NCI-H526 (cell line): ENCODE measurements at places on chromosomes 3 and 15.

GRCh38 chr3:114660124-114660523 lies 366.3 kb downstream of the TIGIT start:
- DNase-seq = no peak

DNA sequence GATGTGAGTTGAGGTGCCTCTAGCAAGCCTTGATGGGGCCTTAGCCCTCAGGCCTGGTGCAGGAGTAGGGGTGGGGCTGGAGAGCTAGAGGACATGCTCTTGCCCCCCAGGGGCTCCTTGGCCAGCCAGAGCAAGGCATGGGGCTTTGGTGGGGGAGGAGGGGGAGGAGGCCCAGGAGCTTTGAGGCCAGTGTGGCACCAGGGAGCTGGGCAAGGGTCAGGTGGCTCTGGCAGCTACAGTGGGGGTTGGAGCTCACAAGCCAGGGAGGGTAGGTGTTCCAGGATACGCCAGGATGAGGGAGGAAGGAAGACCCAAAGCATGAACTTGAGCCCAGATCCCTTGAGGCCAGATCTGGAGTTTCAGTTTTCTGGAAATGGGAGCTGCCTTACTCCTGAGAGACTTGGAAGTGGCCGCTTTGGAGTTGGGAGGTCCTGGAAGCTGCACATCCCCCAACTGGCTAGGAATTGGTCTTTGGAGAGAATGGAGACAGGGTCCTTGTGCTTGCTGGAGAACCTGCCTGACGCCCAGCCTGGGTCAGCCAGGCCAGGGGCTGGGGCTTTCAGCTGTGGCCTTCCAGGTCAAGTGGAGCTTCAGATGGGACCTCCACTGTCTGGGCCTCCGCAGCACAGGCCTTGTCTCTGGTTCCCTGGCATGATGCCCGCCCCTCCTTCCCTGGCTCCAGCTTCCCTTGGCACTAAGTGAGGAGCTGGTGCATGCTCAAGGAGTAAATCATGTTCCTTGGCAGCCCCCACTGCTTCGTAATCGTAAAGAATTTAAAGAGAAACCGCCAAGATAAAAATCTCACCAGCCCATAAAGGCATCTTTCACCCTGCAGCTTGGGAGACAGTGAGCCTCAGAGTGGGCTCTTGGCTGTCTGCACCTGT lies 8.7 kb downstream of the SEMA3F start:
- DNase-seq = no peak

GRCh38 chr15:60353245-60353920 lies 44.4 kb downstream of the ANXA2 start:
- DNase-seq = no peak

DNA sequence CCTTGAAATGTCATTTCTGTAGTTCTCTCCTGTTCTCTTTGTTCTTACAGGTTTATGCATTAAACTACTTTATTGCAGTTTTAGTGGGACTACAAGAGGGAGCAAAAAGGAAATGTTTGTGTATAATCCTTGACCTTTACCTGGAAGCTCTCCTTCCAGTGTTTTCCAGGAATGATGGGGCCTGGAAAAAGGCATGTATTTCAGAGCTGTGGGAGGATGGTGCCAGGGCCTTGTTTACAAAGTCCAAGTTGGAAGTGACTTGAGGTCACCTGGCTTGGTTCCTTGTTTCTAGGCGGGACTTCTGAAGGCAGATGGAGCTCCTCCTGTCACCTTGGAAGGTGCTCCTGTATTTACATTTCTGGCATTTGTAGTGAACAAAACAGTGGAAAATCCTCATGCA lies 15.1 kb downstream of the ACVR2B start:
- no peak for DNase-seq

- no peak for DNase-seq
Observed at GRCh38 chr3:15601046-15601398, 347 bp downstream of the HACL1 start.

DNA sequence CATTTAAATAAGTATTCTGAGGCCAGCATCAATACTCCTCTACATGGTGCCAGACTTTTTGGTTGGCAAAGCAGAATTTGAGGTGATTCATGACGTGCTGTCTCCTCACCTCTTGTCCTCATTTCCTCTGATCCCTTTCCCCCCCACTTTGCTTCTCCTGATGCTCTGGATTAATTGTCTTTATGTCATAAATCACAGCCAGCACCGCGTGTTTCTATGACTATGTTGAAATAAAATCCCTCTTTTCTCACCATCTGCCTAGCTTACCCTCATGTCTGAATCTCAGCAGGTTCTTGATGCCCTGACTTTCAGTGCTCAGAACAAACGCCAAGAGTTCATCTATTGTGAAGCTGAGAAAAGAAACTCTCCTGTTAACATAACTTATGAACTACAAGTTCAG lies 19.7 kb upstream of the PTPRG start:
- no peak for DNase-seq

DNA sequence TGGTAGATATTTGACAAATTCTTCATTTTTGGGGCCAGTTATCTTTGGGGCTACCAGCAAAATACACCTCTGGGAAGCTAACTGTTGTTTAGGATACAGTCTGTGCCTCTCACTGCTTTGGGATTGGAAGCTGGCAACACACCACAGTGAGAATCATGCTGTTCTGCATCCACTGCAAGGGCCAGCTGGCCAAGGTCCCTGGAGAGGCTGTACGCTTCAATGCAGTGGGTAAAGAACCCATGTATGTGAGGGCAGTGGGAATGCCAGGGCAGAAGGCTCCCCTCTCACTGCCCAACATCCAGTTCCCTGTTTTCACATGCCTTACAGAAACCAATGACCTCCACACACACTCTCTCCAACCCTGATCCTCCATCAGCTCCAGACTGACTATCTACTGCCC lies 20.1 kb downstream of the ZDHHC3 start:
- DNase-seq = peak; percentile 83

DNA sequence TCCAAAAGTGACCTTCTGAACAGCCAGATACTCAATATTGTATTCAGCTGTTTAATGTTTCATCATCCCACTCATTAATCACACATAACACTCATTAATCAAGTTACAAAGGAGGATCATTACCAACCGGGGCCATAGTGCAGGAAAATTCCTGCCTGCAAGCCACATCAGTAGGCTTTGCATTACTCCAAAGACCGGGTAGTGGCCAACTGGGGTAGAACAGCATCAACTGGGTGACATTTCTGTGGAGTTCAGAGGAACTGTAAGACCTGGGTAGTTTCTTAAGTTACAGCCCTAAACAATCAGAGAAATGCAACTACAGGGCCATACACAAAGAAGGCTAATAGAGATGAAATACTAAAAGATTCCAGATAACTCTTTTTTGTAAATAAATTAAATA lies 253.1 kb downstream of the WDR72 start:
- no peak for DNase-seq

GRCh38 chr3:64694114-64694513 lies 6.3 kb upstream of the ADAMTS9 start:
- DNase-seq = no peak

DNA sequence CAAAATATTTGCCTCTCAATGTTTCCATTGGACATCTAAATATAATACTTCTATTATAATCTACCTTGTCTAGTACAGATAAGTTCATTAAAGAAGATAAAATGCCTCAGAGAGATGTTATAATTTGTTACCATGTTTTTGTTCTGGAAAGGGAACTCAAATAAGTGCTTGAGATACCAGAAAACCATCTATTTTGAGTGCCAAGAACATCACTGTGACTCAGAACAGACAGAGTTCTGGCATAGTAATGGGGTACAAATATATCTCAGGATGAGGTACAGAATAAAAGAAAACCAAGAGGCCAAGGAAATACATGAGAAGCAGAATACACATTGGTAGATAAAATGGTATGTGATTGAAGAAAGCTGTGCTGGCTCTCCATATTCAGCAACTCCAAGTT lies 58.9 kb downstream of the IMPG2 start:
- DNase-seq = no peak

DNA sequence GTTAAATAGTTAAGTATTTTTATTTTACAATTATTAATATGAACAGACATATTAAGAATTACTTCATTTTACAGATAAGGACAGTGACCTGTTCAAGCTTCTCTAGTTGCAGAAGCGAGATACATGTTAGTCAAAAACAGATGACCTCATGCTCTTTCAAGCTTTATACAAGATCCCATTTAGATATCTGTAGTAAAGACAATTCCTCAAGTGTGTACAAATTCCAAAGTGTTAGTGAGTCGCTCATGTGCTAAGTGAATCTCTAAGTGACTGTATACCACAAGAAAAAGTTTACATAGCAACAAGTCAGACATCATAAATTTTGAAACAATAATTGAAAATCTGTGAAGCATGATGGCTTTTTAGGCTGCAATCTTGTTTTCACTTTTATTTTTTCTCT lies 293.8 kb downstream of the ROBO1 start:
- no peak for DNase-seq
